ENCODE measurements at places on chromosomes 6 and 20.

- no peak for DNase-seq
Measured at GRCh38 chr20:61249626-61250025, 2.4 kb upstream of the CDH4 start.

DNA sequence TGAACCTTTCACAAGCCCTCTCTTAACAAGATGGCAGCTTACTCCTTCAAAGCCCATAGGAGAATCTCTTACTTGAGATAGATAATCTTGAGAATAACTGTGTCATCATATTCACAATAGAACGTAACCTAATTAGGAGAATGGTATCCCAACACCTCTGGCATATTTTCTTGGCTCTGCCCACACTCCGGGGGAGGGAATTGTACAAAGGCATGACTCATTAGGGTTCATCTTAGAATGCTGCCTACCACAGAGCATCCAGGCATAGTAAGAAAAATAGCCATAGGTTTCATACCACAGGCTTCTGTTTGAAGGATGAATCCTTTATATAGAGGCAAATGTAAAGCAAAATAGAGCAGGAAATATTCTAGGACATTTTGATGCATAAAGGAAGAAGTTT, 1100.6 kb upstream of the CITED2 start:
- no peak for DNase-seq

DNA sequence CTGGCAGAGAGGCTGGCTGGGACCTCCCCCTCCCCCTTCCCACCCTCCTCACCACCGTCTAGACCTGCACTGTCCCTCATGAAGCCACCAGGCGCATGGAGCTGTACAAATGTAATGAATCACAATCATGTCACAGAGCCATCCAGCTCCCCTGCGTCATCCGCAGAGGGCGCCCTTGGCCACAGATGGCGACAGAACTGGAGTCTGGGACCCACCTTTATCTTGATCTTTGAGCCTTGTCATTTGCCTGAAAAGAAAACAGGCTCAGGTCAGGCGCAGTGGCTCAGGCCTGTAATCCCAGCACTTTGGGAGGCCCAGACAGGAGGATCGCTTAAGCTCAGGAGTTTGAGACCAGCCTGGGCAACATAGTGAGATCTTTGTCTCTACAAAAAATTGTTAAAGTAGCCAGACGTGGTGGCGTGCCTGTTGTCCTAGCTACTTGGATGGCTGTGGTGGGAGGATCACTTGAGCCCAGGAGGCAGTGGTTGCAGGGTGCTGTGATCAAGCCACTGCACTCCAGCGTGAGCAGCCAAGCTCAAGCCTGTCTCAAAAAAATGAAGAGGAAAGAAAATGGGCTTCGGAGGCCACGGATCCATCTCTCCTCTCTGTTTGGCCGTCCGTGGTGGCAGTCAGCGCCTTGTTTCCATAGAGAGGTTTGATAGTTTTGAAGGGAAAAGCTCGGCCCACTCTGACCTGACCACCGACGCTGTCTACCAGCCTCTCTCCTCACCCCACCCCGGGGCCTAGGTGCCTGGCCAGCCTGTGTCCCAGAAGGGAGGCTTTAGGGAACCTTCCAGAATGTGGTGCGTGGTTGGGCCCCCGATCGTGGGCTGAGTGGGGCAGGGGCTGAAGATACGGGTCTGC, 6.2 kb downstream of the COL9A3 start:
- DNase-seq: no peak

DNA sequence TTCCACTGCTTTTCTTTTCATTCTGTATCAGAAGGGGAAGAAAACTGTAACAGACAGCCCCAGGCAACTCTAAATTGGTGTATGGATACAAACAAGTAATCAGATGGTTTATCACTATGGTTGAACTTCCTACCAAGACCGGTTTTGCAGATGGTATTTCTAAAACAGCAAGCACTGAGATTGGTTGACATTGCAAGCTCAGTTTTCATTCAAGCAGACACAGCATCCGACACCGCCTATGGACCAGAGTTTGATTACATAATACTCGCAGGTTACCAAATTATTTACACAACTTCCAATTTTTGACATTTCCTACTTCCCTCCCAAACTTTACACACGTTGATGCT, 209.9 kb downstream of the ALDH8A1 start:
- no peak for DNase-seq

DNA sequence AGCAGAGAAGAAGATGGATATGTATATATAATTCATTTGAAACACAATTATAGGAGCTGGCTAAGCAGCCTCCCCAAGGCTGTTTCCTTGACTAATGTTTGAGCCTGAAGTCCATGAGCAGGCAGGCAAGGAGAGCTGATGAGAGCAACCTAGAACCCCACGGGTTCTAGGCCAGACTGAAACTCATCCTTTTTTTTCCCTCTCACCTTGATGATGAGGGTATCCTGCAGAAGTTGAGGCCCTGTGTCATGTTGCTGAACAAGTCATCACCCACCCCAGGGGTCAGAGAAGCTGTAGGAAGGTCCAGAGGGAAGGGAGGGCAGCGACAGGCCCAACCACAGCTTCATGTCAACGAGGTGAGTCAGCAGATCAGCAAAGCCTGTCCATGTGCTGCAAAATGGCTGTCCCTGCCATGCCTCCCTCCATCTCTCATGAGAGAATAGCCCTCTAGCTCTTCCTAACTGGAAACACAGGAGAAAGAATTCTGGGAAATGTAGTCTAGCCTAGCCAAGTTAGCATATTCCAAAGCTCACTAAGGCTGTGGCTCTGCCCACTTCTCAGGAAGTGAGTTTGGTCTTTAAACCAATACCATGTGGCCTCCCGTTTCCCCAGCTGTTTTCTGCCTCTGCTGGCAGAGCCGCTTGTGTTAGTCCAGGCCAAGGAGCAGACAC, 91.3 kb upstream of the DTNBP1 start:
- DNase-seq: no peak

GRCh38 chr6:20686142-20686541, 151.9 kb downstream of the CDKAL1 start:
- no peak for DNase-seq

DNA sequence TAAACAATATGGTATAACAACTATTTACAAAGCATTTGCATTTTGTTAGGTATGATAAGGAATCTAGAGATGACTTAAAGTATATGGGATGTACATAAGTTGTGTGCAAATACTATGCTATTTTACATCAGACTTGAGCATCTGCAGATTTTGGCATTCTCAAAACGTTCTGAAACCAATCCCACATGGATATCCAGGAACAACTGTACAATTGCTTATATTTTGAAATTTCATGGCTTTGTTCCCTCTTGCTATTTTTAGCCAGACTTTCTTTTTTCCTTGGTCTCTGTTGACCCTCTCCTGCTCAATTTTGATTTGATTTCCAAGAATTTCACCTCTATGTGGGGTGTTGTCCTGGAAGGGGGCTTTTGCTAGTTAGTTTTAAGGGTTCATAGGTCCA, 32.9 kb upstream of the UST start:
- no peak for DNase-seq

GRCh38 chr20:25480156-25480555, 72.7 kb downstream of the GINS1 start:
- DNase-seq: no peak

DNA sequence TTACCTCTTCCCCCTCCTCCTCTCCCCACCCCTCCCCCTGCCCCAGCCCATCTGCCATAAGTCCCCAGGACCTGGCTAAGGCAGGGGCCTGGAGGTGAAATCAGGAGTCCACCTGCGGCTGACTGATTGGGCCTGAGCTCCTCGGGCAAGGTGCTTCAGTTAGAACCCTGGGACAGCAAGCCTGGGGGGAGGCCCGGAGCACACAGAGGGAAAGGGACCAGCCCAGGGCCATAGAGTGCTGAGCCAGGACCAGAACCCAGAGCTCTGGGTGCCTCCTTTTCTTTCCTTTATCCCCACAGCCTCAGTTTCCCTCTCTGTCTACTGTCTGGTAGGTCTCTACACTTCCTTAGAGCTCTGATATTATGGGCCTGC, 35.7 kb upstream of the VEGFA start:
- no peak for DNase-seq

DNA sequence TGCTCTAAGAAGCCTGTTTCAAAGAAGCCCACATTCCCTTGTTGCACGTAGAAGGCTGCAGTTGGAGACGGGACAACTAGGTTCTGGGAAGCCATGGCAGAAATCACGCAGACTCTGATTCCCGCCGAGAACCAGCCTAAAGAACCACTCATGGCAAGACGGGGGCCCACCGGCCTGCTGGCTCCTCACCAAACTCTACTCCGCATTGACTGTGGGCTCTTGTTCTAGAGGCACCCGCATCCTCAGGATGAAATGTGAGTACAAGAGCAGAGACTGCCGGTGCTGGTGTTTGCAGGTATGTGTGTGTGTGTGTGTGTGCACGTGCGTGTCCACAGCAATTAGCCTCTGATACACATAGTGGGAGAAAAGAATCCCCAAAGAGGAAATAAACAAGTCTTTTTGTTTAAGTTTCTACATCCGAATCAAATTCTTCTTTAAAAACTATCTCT, 42.3 kb upstream of the NR2E1 start:
- DNase-seq: no peak

GRCh38 chr20:38246357-38247165, 14.0 kb downstream of the KIAA1755 start:
- DNase-seq: no peak

DNA sequence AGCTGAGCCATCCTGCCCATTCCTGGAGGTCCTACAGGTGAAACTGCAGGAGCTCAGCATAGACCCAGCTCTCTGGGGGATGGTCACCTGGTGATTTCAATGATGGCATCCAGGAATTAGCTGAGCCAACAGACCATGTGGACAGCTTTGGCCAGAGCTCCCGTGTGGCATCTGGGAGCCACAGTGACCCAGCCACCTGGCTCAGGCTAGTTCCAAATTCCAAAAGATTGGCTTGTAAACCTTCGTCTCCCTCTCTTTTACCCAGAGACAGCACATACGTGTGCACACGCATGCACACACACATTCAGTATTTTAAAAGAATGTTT, 44.0 kb downstream of the SIRPA start:
- DNase-seq: no peak

DNA sequence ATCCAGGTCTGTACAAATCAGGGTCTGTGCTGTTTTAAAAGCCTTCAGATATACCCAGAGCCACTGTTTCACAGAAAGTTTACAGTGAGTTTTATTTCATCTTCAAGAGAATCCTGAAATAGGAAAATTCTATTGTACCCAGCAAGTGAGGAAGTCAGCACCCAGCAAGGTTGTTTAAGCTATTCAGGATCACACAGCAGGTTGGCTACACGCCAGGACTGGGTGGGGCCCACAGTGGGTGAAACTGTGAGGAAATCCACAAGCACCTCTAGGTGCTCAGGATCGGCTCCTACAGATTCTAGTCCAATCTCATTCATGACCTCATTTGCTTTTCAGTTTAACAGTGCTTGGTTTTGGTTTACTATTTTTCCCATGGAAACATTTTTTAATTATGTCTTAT, 128.9 kb downstream of the SYNDIG1 start:
- no peak for DNase-seq

GRCh38 chr6:105279463-105279862, 99.6 kb upstream of the POPDC3 start:
- no peak for DNase-seq

DNA sequence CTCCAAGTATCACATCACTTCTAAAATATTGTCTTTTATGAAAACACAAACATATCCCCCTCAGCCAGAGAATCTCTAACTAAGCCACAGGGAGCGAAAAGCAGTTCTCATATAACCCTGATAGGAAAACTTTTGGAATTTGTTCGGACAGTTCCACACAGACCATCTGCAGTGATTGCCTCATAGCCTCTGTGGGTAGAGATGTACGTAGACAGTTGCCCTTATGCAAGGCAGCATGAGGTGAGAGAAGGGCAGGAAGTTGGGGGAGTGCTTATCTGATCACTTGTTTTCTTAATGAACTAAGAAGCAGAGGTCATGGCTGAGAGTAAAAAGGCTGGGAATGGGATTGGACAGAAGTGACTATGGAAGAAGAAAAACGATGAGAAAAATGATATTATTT, 39.6 kb downstream of the SLC23A2 start:
- no peak for DNase-seq

- no peak for DNase-seq
Measured at GRCh38 chr20:19697415-19697814, 60.6 kb upstream of the RIN2 start.

DNA sequence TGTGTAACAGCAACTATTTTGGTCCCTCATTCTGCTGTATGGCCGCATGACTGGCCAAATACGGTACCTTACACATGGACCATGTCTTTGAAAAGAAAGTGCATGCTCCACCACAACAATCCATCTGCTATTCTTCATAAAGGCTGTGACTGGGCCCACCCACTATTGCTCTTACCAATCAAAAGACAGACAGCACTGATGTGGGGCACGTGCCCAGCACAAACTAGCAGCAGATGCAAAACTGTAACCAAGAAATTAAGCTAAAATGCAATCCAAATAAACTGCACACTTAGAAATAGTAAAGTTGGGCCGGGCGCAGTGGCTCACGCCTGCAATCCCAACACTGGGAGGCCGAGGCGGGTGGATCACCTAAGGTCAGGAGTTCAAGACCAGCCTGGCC, 20.5 kb downstream of the MDN1 start:
- DNase-seq: no peak

Data from frontal cortex (tissue), 4 donors.